ENCODE measurements at places on chromosomes 12 and 14. TPM values are rescaled to one million over a fixed set of nuclear protein-coding genes. Genes with fewer than 3 reads are reported as not detected.

BDKRB2 gene
- total RNA-seq = 20.4 TPM

SNRNP35 gene
- 21.6 TPM for total RNA-seq

- DNase-seq = no peak
- no peaks in the 10 kb centered on the region for H3K4me1 ChIP-seq
- no peak overlapping the region for H3K4me3 ChIP-seq
- H3K36me3 ChIP-seq = no peaks in the 10 kb centered on the region
- no peak overlapping the region for H3K27ac ChIP-seq
Observed at GRCh38 chr14:53044486-53044885, 93.6 kb upstream of the FERMT2 start.

DNA sequence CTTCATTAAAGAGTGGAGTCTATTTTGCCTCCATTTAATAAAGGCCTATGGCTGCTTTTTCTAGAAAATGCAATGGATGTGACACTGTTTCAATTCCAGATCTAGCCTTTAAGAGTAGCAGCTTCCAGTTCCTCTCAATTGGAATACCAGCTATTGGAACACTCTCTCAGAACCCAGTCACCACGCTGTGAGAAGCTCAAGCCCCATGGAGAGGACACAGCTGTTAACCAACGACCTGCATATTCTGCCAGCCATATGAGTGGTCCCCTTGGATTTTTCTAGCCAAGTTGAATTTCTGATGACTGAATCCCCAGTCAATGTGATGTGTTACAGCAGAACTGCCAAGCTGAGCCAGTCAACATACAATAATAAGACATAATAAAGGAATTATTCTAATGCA lies 131.8 kb downstream of the TMTC3 start:
- H3K27me3 ChIP-seq = no peaks in the 10 kb centered on the region
- no peak overlapping the region for H3K27ac ChIP-seq
- no peak for DNase-seq
- no peaks in the 10 kb centered on the region for H3K36me3 ChIP-seq
- no peak overlapping the region for H3K4me3 ChIP-seq

GRCh38 chr14:97185186-97185585 lies 388.0 kb downstream of the VRK1 start:
- H3K4me3 ChIP-seq = no peak overlapping the region
- no peak for DNase-seq
- no peaks in the 10 kb centered on the region for H3K4me1 ChIP-seq
- no peaks in the 10 kb centered on the region for H3K27me3 ChIP-seq
- H3K27ac ChIP-seq = no peak overlapping the region
- H3K36me3 ChIP-seq = no peaks in the 10 kb centered on the region

DNA sequence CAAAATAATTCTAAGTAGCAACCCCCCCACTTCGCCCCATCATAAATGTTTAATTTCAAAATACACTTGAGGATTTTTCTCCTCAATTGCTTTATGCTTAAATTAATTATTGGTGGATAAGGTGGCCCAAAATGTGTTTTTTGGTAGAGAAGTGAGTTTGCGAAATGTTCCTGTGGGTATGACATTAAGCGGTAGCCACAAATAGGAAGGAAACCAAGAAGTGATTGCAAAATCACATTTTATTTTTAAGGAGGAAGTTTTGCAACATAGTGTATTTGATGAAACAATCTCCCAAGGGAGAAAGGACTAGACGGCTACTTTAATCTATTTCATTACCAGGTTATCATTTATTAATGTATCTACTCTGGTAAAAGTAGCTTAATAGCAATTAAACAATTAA lies 25.5 kb downstream of the SLC25A3 start:
- no peaks in the 10 kb centered on the region for H3K36me3 ChIP-seq
- H3K27ac ChIP-seq = no peak overlapping the region
- no peaks in the 10 kb centered on the region for H3K4me1 ChIP-seq

GRCh38 chr12:31119192-31119802 lies 45.6 kb downstream of the DDX11 start:
- no peak for DNase-seq
- no peak overlapping the region for H3K27ac ChIP-seq
- peak overlapping the region; percentile 32 for H3K4me3 ChIP-seq
- peaks cover 33% of the 10 kb centered on the region for H3K4me1 ChIP-seq
- no peaks in the 10 kb centered on the region for H3K36me3 ChIP-seq
- H3K27me3 ChIP-seq = peaks cover 8% of the 10 kb centered on the region

GRCh38 chr14:35347323-35348043 lies 55.3 kb downstream of the PSMA6 start:
- no peak overlapping the region for H3K4me3 ChIP-seq
- H3K36me3 ChIP-seq = no peaks in the 10 kb centered on the region
- H3K27me3 ChIP-seq = no peaks in the 10 kb centered on the region
- no peak overlapping the region for H3K27ac ChIP-seq
- DNase-seq = no peak

GRCh38 chr12:67701121-67701520 lies 52.6 kb downstream of the DYRK2 start:
- H3K36me3 ChIP-seq = no peaks in the 10 kb centered on the region
- H3K27me3 ChIP-seq = no peaks in the 10 kb centered on the region
- DNase-seq = no peak

- peak overlapping the region; percentile 57 for H3K27ac ChIP-seq
- H3K36me3 ChIP-seq = no peaks in the 10 kb centered on the region
- no peaks in the 10 kb centered on the region for H3K27me3 ChIP-seq
- H3K4me1 ChIP-seq = peaks cover 3% of the 10 kb centered on the region
- peak overlapping the region; percentile 9 for H3K4me3 ChIP-seq
Observed at GRCh38 chr12:4307593-4308333, 13.2 kb upstream of the TIGAR start.

DNA sequence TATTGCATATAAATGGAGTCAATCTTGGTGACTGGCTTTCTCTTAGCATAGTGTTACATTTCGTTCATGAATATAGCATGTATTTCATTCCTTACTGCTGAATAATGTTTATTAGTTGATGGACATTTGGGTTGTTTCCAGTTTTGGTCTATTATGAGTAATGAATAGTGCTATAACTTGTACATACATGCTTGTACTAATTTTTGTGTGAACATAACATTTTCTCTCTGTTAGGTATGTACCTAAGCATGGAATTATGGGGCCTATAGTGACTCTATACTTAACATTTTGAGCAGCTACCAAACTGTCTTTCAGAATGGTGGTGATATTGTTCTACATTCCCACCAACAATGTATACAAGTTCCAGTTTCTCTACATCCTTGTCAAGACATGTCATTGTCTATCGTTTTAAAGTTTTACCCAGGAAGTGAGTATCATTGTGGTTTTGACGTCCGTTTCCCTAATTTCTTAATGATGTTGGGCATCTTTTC lies 23.1 kb downstream of the ATP2A2 start:
- peak overlapping the region; percentile 74 for H3K27ac ChIP-seq
- no peak for DNase-seq
- no peak overlapping the region for H3K4me3 ChIP-seq
- H3K27me3 ChIP-seq = no peaks in the 10 kb centered on the region
- H3K36me3 ChIP-seq = peaks cover 93% of the 10 kb centered on the region

All from esophagus squamous epithelium (tissue), 5 donors.